ENCODE measurements at places on chromosomes 12 and 14.

- DNase-seq: no peak
These were observed 474.6 kb downstream of the ETNK1 start for GRCh38 chr12:23099604-23100003.

- peak; percentile 65 for DNase-seq
These were observed 108.7 kb upstream of the CCND2 start for GRCh38 chr12:4164559-4165558.

- DNase-seq: no peak
These were observed 13.2 kb upstream of the GALNT9 start for GRCh38 chr12:132342251-132343227.

DNA sequence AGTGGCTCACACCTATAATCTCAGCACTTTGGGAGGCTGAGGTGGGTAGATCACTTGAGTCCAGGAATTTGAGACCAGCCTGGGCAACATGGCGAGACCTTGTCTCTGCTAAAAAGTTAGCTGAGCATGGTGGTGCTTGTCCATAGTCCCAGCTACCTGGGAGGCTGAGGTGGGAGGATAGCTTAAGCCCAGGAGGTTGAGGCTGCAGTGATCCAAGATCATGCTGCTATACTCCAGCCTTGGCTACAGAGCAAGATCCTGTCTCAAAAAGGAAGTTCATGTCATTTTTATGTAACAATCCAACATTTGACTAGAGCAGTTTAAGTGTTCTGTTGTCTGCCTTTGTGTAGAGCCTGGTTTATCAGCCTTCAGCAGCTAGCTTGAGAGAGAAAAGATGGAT, 6.2 kb downstream of the OXA1L start:
- no peak for DNase-seq

DNA sequence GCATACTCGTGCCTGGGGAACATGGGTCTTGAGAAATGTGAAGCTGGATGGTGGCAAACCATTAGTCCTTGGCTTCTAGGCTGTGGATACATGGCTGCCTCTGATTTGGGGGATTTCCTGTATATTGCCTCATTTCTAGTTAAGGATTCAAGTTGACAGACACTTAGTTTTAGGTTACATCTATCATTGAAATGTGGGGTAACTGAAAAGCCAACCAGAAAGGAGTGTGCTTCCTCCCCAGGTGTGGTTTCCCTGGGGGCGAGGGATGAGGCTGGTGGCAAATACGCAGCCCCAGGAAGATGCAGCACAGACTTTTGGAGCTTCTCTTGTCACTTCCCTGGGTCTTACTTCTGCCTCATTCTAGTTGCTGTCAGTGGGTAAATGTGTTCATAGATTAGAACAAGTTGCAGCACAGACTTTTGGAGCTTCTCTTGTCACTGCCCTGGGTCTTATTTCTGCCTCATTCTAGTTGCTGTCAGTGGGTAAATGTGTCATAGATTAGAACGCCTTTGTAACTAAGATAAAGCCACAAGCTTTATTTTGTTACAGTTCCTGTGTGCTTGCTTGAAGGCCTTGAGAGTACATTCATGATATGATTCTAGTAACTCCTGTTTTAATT, 85.1 kb downstream of the BORCS5 start:
- no peak for DNase-seq

GRCh38 chr12:43058616-43059015, 469.1 kb upstream of the PRICKLE1 start:
- DNase-seq: no peak

- peak; percentile 45 for DNase-seq
These were observed 11.8 kb upstream of the ENDOU start for GRCh38 chr12:47736877-47737676.

DNA sequence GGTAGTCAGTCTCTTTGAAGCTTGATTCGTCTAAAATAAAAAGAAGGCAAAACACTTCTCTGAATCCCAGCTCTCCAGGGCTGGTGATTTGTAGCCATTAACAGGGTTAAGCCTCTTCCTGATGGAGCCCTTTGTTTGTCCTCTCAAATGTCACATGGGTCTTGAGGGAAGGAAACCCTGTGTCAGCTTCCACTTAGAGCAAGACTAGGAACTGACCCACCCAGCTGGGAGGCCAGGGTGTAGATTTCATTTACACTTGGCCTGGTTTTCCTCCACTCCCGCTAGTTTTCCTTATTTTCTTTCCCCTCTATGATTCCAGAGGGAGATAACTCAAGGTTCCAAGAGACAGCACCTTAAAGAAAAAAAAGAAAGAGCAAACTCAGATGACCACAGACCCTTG, 230.5 kb upstream of the EGLN3 start:
- DNase-seq: no peak

DNA sequence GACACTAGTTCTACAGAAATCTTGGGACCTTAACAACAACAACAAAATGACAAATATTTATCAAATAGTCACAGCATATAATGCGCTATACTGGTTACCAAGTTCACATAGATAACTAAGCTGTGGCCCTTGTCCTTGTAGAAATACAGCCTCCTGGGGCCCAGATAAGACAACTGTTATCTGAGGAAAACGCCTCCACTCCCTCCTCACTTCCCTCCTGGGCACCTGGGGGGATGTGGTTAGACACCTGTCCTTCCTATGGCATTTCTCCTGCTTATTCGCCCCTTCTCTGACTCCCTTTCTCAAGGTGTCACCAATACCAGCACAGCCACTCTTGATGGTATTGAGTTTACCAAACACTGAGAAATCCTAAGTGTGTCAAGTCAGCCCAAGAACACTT, 419.4 kb downstream of the RAD51B start:
- no peak for DNase-seq

- DNase-seq: no peak
These were observed 23.3 kb downstream of the DMAC2L start for GRCh38 chr14:50335389-50335788.

Measured in skeletal muscle cell (primary cell).